HepG2 (cell line): ENCODE measurements at places on chromosomes 16 and 17. TPM values are rescaled to one million over a fixed set of nuclear protein-coding genes. Genes with fewer than 3 reads are reported as not detected.

The MMP25 gene
- total RNA-seq = 0.04 TPM in 1 of 2 replicates, not detected in the other

DNA sequence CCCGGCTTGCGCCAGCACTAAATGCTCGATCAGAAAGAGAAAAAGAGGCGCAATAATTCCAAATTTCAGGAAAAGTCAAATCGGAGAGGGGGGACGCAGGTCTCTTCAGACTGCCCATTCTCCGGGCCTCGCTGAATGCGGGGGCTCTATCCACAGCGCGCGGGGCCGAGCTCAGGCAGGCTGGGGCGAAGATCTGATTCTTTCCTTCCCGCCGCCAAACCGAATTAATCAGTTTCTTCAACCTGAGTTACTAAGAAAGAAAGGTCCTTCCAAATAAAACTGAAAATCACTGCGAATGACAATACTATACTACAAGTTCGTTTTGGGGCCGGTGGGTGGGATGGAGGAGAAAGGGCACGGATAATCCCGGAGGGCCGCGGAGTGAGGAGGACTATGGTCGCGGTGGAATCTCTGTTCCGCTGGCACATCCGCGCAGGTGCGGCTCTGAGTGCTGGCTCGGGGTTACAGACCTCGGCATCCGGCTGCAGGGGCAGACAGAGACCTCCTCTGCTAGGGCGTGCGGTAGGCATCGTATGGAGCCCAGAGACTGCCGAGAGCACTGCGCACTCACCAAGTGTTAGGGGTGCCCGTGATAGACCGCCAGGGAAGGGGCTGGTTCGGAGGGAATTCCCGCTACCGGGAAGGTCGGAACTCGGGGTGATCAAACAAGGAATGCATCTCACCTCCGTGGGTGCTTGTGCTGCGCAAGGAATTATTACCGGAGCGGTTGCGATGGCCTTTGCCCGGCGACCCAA, 4.0 kb upstream of the DLX4 start:
- DNase-seq = no peak

DNA sequence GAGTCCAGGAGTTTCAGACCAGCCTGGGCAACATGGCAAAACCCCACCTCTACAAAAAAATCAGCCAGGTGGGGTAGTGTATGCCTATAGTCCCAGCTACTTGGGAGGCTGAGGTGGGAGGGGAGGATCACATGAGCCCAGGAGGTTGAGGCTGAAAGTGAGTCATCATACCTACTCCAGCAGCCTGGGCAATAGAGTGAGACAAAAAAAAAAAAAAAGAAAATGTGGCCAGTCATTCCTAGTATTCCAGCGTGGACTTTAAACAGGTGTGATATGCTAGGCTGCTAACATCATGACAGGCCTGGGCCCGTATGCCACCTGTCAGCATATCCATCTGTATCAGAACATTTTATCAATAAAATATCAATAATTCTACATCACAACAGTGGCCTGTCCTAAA, 143.3 kb downstream of the AATF start:
- DNase-seq = peak; percentile 17

- no peak for DNase-seq
Observed at GRCh38 chr16:75011634-75012307, 12.9 kb downstream of the ZNRF1 start.

GRCh38 chr16:83253521-83253920, 554.3 kb upstream of the HSBP1 start:
- no peak for DNase-seq

DNA sequence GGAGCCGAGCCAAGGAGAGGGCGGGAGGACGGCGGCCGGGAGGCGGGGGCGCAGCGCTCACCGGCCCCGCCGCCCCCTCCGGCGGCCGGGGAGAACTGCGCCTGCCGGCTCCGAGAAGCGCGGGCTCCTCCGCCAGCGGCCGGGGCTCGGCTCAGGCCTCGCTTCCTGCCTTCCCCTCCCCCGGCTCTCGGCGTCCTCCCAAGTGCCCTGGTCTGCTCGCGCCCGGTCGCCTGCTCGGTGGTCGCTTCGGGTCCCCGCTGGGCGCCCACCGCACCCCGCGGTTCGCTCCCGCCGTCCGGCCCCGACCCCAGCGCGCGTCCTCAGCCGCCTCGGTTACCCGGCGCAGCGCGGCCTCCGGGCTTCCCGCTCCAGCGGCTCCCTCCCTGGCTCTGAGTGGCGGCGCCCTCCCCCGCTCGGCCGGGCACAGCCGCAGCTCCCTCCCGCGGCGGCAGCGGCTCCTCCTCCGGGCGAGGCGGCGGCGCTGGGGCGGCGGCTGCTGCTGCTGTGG, 313 bp downstream of the UBTF start:
- DNase-seq = peak; percentile 48

The CTRB2 gene
- not detected in 2 replicates for total RNA-seq

The CCR7 gene
- 0.04 TPM in 1 of 2 replicates, not detected in the other for total RNA-seq

- no peak for DNase-seq
Observed at GRCh38 chr17:155576-155975, 18.2 kb downstream of the SCGB1C2 start.

DNA sequence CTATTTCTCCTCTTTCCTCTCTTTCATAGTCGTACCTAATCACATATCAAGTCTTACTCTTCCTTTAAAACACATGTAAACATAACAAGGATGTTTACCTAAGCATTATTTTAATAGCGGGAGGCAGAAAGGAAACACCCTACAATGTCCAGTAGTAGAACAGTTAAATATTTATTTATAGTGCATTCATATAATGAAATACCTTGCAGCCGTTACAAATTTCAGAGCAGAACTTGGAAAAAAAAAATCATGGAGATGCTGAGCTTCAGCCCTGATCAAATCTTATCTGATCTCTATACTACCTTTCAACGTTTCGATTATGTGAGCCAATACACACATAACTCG, 39.6 kb downstream of the GRB2 start:
- no peak for DNase-seq

DNA sequence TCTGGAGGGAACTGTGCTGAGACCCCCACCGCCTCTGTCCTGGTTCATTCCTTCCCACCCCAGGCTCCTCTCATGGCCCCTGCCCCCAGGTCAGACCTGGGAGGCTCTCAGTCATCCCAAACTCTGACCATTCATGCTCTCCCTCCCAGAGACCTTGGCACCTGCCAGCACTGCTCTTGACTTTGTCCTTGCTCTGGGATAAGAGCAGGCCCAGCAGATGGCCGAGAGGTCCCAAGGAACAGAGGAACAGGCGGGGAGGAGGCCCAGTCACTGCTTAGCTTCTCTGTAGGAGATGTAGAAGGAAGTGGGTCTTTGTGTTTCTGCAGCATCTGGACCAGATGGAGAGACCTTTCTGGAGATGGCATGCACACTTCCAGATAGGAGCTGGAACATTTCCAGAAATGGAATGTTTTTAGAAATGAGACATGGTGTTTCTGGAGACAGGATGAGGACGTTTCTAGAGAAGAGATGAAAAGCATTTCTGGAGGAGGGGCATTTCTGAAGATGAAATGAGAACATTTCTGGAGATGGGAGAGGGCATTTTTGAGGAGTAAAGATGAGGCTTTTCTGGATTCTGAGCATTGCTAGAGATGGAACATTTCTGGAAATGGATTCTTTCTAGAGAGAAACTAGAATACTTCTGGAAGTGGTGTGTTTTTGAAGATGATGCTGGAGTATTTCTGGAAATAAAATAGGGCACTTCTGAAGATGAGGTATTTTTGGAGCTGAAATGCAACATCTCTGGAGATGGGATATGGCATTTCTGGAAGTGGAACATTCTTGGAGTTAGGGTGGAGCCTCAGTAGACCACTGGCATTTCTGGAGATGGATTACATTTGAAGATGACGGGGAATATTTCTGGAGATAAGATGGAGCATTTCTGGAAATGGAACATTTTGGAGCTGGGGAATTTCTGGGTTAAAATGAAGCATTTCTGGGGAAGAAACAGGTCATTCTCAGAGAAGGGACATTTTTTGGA, 55.2 kb downstream of the RAI1 start:
- no peak for DNase-seq

DNA sequence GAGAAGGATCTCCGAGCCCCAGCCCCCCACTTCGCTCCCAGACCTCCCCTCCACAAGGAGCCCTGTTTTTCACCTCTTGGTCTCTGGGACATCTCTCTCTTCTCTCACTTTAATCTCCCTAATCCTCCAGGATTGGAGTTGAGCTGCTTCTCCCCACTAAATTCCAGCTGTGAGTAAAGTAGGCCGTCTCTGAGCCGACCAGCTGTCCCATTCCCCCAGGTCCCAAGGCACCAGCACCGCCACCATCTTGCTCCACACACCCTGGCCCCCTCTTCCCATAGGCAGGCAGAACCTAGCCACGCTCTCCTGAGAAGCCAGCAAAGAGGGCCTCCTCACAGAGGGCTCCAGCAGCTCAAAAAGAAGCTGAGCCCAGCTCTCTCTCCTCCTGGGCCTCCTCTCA, 878 bp downstream of the DLG4 start:
- no peak for DNase-seq

GRCh38 chr17:3795390-3796102, 5.4 kb downstream of the ITGAE start:
- DNase-seq = peak; percentile 78

The HLF gene
- 197 and 202 TPM in 2 replicates for total RNA-seq

The TBC1D3C gene
- 0.33 TPM in 1 of 2 replicates, not detected in the other for total RNA-seq

- no peak for DNase-seq
Observed at GRCh38 chr17:50708050-50709000, 611 bp upstream of the ANKRD40 start.

- no peak for DNase-seq
Observed at GRCh38 chr17:69287168-69287567, 39.8 kb downstream of the ABCA5 start.

DNA sequence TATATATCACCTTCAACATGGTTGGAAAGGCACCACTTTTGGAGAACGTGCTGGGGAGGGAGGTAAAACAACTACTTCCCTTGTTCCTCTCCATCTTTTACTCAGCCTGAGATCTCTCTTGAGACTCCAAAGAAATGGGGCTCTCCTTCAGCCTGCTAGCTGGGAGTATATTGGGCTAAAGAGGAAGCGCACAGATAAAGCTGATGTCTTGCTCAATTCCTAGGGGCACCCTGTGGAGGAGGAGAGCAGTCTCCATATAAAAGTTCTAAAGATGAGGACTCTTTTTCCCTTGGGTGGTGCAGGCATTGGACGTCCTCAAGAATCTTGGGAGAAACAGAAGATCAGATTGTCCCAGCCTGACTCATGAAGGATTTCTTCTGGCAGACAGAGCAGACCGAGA, 4.6 kb upstream of the ETV4 start:
- no peak for DNase-seq

DNA sequence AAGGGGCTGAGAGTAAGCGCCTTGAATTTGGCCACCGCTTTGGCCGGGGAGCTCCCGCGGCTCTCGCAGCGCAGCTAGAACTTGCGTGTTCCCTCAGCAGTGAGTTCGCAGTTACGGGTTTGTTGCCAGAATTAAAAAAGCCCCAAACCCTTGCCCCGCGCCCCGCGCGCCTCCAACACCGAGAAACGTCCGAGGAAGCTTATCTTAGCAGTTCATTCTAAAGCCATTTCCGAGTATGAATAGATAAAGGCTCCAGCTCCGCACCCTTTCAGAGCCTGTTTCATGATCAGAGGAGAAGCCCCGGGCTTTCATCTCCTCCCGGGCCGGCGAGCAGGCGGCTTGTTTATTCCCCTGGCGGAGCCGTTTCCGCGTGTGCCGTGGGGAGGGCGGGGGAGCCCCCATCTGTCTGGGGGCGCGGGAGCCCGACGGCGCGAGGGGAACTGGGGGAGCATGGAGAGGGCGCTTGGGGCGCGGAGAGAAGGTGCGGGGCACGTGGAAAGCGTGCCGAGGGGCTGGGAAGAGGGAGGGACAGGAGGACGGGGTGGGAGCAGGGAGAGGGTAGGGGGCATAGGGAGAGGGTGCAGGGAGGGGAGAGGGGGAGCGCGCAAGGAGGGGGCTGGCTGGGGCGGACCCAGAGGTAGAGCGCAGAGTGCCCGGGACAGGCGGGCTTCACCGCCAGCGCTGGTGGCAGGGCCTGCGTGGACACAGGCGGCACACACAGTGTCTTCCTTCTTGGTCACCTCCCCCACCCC, 9.9 kb downstream of the TBX4 start:
- DNase-seq = peak; percentile 56

- peak; percentile 47 for DNase-seq
Observed at GRCh38 chr16:75452464-75453190, 11.9 kb downstream of the TMEM170A start.

The PITPNM3 gene
- 0.13 and 0.28 TPM in 2 replicates for total RNA-seq
